Stimulated activated naive CD4-positive, alpha-beta T cell (primary cell): ENCODE measurements at places on chromosomes 12 and 14.
A peak's percentile ranks its signal among the peaks of the same experiment; 100 is the strongest.

DNA sequence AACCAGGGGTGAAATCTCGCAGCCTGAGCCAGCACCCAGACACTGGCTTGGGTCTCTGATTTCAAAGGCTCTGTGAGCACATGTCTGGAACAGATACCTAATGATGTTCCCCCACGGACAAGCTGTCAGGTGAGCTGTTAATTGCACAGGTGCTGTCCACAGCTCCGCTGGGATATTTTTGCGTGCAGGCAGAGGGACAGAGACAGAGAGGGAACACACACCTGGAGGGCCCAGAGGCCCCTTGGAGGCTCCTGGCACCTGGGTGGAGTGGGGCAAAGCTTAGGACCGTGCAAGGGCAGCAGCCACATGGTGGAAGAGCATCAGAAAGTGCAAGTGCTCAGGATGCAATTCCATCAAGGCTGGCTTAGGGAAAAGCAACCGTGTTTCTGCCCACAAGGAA, 57.3 kb downstream of the ARL6IP4 start:
- no peak for DNase-seq

DNA sequence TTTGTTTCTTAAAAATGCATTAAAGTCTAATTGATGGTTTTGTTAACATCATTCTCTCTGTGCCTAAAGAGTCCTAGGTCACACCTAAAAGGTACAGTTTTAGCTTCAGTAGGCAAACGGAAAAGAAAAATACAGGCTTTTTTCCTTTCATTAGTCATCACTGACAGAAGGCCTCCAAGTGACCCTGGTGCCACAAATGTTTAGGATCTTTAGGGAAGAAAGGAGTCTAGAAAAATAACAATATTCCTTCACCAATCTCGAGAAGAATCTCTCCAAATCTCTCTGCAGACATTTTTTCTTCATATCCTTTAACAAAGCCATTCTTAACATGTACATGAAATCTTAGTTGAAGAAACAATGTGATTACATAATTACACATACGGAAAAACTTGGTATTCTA, 2.0 kb downstream of the DENND5B start:
- no peak for DNase-seq

- no peak for DNase-seq
These were observed 175.3 kb downstream of the KIF26A start for GRCh38 chr14:104313674-104314073.

DNA sequence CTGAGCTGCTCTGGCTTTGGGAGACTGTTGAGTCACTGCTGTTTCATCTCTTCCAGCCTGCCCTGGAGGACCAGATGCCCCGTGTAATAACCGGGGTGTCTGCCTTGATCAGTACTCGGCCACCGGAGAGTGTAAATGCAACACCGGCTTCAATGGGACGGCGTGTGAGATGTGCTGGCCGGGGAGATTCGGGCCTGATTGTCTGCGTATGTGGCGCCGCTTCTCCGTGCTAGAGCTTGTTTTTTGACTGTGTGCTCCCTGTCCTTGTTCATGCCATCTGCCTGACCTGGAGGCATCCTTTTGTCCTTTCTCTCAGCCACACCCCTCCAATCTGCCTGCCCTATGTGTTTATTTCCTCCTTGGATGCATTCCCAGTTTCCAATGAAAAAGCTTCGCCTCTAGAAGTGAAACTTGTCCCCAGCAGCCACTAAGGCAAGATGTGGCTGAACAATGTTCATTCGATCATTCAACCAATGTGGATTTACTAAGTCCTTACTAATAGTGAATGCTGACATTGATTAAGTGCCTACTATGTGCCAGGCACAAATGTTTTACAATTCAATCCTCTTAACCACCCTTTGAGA, 98.6 kb downstream of the NT5DC3 start:
- DNase-seq: no peak

DNA sequence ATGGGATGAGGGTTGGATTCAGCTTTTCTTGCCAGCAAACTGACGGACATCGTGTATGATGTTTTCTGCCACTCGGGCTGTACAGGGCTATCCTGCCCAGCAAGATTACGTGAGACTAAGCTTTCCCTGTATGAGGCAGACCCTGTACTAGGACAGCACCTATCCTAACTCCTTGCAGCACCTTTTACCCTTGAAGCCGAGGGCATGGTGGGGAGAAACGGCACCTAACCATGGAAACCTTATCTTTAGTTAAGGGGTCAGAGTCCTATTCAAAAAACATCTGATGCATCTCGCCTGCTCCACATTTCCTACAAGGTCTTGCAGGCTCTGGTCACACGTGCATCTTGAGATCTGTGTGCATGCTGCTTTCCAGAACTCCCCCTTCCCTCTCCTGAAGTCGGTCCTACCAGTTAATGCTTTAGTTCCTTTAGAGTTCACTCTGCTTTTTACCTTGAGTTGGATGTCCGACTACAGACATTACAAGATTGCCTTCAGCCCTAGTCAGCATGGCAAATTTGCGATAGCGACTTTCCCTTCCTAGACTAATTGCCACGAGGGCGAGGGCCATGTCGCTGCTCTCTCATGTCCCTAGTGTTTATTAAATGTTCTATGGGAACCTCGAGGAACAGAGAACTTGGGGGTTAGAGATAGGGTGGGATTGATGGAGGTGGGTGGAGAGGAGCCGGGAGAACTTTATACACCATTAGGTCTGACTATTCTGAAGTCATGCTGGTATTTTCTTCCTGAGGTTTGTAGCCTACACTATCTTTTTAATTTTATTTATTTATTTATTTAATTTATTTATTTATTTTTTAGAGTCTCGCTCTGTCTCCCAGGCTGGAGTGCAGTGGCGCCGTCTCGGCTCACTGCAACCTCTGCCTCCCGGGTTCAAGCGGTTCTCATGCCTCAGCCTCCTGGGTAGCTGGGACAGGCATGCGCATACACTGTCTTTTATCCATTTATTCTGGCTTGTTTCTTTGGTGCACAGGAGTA, 6.6 kb downstream of the RAN start:
- no peak for DNase-seq

DNA sequence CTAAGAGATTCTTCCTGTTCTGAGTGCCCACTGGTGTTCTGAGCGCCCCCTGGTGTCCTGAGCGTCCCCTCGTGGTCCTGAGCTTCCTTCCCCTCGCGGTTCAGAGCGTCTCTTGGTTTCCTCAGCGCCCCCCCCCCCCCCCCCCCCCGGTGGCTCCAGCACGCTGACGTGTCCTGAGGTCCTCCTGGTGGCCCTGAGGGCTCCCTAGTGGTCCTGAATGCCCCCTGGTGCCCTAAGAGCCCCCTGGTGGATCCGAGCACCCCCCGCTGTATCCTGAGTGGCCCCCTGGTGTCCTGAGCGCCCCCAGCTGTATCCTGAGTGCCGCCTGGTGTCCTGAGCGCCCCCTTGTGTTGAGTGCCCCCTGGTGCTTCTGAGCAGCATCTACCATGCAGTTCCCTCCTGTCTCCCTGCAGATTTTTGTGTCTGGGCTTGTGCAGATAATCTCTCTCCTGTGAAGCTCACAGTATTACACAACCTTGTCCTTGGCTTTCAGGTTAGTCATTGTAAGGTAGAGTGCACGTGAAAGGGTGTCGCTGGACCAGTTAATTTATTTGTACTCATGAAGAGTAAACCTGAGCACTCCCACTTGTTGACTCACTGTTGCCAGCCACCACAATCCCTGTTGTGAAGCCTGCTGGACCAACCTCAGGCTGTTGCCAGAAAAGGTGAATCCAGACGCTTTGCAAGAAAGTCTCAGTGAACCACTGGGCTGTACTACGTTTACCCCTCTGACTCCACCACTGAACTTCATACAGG, 1168.4 kb downstream of the TMEM121 start:
- peak; percentile 36 for DNase-seq

DNA sequence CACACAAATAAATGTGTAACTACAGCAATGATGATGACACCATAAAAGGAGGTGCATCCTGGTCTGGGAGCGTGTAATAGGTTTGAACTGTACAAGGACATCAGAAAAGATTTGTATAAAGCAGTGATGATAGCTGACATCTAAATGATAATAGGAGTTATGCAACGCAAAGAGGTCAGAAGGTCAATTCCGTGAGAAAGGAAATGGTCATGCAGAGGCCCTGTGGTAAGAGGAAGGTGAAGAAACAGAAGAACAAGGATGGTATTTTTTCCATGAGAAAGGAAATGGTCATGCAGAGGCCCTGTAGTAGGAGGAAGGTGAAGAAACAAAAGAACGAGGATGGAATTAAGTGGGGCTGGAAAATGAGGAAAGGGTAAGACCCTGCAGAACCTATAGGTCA, 106.7 kb upstream of the TMPO start:
- DNase-seq: no peak

DNA sequence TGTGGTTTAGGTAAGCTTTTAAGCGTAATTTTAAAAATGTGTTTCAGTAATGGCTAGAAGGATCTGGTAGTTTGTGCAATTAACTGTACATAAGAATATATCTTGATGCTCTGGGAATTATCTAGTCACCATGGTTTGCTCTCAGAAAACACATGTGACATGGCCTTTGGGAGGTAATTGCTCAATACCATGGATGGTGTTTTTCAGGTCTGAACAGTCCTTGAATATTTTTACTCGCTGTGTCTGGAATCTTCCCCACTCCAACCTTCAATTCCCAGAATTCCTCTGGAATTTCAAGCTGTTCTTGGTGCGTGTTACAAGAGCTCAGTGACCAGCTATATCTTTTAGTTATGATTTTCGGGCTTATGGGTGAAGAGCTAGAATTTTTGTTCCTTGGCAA, 85.3 kb downstream of the DAAM1 start:
- DNase-seq: no peak

GRCh38 chr14:73795974-73796373, 55.7 kb upstream of the PTGR2 start:
- DNase-seq: no peak

DNA sequence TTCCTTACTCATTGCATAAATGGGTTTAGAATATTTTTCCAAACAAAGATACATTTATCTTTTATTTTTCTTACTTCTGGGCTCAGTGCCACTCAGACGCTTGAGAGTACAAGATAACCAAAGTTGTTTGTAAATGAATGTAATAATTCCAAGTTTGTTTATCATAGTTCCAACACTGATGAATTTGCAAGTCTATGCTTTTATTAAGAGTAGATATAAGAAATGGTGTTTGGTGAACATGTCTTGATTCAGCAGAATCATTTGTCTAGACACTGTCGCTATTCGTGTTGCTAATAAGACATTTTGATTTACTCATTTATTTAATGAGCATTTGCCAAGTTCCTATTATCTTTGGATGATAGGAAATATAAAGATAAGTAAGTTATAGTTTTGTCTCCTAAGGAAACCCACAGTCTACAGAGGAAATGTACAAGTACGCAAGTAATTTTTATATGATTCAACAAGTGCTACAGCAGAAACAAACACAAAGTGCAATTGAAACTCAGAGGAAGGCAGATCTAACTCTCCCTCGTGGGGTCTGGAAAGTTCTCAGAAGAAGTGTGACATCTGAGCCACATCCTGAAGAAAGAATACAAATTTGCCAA, 132.8 kb upstream of the FSCB start:
- DNase-seq: no peak

GRCh38 chr12:47887529-47887928, 17.3 kb downstream of the VDR start:
- DNase-seq: no peak

DNA sequence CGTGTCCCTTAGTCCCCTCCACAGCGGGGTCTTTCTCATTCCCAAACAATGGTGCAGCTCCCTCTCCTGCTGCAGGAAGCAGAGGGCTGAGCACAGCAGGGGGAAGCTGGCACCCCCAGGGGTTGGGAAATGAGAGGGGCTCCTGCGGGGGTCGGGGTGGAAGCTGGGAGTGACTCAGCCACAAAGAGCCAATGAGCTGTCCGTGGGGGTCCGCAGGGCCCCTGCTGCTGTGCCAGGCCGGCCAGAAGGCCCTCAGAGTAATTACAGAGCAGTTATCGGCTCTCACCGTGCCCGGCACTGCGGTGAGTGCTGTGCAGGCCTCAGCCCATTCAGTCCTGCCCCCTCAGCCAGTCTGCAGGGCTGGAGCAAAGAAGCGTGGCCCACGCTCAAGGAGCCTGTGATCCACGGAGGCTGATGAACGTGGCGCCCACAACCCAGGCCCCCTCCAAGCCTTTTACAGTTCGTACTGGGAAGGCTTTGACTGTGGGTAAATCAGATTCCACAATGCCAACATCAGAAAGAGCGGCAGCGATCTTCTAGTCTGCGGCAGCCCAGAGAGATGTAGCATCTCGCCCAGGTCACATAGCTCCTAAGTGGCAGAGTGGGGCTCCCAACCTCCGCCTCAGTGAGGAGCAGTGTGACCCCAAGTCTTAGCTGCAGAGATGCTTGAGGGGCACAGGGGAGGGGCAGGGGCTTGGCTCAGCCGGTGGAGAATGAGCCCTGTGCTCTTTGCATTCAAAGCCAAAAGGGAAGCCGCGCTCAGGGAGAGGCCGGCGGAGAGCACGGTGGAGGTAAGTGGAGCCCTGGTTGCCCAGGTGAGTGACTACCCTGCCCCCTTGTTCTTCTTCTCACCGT, 43.4 kb downstream of the SLC6A12 start:
- DNase-seq: no peak

DNA sequence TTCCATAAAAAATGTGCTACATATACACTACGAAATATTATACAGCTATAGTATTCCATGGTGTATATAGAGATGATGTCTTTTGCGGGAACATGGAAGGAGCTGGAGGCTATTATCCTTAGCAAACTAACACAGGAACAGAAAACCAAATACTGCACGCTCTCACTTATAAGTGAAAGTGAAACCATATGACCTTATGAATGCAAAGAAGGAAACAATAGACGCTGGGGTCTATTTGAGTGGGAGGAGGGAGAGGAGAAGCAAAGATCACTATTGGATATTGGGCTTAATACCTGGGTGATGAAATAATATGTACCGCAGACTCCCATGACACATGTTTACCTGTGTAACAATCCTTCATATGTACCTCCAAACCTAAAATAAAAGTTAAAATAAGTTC, 142.8 kb downstream of the LRFN5 start:
- peak; percentile 23 for DNase-seq

DNA sequence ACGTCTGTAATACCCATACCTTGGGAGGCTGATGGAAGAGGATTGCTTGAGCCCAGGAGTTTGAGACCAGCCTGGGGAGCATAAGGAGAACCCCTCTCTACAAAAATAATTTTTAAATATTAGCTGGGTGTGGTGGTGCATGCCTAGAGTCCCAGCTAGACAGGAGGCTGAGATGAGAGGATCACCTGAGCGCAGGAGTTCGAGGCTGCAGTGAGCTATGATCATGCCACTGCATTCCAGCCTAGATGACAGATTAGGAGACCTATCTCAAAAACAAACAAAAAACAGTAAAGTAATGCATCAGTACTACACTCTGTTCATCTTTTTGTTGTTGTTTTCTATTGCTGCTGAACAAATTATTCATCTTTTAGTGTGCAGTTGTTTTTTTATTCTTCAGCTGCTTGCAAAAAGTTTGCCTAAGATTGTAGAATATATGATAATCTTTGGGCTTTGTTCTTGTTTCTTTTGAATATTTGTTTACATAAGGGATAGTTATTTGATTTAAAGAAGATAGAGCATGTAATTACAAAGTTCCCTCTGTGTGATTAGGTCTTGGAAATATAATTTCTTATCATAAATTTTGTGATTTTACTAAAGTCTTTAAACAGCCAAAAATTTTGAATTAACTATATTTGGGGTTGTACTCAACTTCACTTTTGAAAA, 8.2 kb downstream of the ARHGAP5 start:
- DNase-seq: no peak

- DNase-seq: no peak
These were observed 186.6 kb downstream of the CALM1 start for GRCh38 chr14:90583427-90583826.
